Omental fat pad (tissue), 4 donors: ENCODE measurements at places on chromosomes 2 and 18. TPM values are rescaled to one million over a fixed set of nuclear protein-coding genes. Genes with fewer than 3 reads are reported as not detected.

The CFAP65 gene
- total RNA-seq, result not detected

- no peak for DNase-seq
Observed at GRCh38 chr2:173435574-173435973, 80.9 kb downstream of the CDCA7 start.

DNA sequence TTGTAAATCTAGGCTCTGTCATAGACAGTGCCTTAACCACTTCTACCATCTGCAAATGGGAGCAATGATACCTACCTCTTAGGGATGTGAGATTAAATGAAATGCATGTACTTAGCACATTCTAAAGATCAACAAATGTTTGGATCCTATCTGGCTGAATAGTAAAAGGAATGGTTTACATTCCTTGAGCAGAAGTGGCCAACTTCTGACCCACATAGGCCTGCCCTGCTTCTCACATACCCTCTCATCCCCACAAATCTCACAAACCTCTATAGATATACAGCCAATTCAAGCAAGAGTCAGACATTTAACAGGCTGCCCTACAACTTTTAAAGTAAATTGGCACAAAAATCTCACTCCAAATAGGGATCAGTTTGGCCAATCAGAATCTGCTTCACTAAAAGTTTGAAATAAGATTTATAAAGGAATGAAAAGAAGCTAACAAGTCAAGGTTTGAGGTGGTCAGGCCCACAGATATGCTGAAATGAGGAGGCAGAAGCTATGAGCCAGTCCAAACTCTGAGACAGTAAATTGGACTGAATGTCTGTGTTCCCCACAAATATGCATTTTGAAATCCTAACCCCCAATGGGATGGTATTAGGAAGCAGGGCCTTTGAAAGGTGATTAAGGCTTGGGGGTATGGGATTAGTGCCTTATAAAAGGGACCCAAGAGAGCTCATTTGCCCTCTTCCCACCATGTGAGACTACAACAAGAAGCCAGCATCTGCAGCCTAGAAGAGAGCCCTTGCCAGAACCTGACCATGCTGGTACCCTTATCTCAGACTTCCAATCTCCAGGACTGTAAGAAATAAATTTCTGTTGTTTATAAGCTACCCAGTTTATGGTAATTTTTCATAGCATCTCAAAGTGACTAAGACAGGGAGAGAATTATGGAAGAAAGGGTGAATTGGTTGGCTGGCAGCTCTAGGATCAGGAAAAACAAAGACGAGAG, 227.8 kb upstream of the RBMS1 start:
- DNase-seq, result no peak

GRCh38 chr2:178296394-178297090, 102.2 kb downstream of the OSBPL6 start:
- DNase-seq, result no peak

GRCh38 chr18:22223254-22223964, 54.0 kb downstream of the GATA6 start:
- peak; percentile 75 for DNase-seq

The ADAM23 gene
- 0.37 TPM for total RNA-seq

DNA sequence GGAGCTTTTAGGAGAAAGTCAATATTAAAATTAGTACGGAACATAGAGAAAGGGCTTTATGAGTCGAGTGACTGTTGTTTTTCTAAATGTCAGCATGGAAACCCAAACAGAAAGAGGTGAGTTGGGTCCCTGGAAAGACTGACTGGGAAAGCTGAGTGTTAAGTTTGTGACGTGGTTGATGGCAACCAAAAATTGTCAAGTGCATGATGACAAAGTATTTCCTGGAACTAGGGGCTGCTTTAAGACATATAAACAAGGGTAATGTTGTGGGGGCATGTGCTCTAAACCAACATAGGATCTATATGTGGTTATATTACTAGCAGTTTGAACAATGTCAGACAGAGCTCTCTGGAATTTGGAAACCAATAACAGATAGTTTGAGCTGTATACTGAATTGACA, 50.9 kb upstream of the GPD2 start:
- no peak for DNase-seq

DNA sequence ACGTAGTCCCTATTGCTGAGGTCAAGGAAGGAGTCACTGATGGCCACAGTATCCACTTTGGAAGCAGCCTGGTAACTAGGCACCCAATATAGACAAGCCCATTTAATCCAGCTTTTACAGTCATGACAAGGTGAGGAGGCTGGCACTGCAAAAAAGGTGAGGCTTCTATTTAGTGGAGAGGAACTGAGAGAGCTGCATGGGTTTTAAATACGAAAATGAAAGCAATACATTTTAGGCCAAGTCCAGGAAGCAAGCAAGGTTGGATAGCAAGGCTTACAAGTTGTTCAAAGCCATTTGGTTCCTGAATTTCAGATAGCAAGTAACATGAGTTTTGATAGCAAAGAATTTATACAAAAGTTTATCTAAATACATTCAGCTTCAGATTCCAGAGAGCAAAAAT, 80.4 kb downstream of the SGPP2 start:
- DNase-seq, result no peak

DNA sequence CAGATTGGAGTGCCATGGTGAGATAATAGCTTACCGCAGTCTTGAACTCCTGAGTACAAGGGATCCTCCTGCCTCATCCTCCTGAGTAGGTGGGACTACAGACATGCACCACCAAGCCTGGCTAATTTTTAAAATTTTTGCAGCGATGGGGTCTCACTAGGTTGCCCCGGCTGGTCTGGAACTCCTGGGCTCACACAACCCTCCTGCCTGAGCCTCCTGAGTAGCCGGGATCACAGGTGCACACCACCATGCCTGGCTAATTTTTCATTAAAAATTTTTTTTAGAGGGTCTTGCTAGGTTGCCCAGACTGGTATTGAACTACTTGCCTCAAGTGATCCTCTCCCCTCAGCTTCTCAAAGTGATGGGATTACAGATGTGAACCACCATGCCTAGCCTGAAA, 27.8 kb downstream of the RAB31 start:
- no peak for DNase-seq

DNA sequence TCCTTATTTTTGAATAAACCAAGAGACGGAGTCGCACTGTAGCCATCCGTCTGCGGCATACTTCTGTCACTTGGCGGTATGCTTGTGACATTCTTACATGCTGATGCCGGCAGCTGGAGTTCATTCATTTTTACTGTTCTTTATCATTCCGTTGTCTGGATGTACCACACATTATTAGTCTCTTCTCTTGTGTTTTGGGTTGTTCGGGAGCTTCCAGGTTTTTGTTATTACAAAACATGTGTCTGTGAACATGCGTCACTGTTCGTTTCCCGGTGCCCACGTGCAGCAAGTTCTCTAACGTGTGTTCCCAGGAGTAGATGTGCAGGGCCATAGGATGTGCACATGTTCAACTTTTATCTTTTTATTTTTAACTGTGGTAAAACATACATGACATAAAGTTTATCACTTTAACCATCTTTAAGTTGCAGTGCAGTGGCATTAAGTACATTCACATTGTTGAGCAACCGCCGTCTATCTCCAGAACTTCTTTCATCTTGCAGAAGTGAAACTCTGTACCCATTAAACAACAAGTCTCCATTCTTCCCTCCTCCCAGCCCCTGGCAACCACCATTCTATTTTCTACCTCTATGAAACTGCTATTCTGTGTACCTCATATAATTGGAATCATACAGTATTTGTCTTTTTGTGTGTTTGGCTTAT, 40.1 kb downstream of the MTCL1 start:
- no peak for DNase-seq

The TLX2 gene
- not detected for total RNA-seq

The TGIF1 gene
- total RNA-seq, result 123 TPM

- DNase-seq, result no peak
Observed at GRCh38 chr2:24065341-24065740, 10.8 kb downstream of the SF3B6 start.

DNA sequence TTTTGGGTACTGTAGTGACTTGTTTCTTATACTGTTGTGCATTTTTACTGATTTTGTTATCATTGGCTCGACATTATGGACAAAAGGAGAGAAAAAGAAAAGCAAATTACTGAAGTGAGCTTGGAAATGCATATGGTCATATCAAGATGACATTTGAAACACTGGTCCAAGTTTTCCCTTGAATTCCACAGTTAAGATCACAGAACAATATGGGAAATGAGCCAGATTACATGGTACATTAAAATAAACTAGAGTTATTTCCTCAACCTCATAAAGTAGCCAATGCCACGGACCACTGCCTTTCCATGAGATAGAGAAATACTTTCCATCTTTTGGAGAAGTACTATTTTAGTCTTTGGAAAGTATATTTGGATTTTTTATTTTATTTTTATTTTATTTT, 62.0 kb upstream of the SGPP2 start:
- DNase-seq, result no peak

The ANXA4 gene
- total RNA-seq, result 37.8 TPM

- DNase-seq, result no peak
Observed at GRCh38 chr2:205574001-205574400, 108.3 kb upstream of the NRP2 start.

- DNase-seq, result peak; percentile 29
Observed at GRCh38 chr2:175180701-175181103, 808 bp downstream of the ATP5MC3 start.

GRCh38 chr18:4251206-4251605, 203.9 kb downstream of the DLGAP1 start:
- no peak for DNase-seq

GRCh38 chr2:69168144-69168813, 155.3 kb downstream of the ANTXR1 start:
- no peak for DNase-seq

The SAG gene
- total RNA-seq, result 0.09 TPM

GRCh38 chr2:73594251-73594650, 48.0 kb downstream of the NAT8 start:
- no peak for DNase-seq

- no peak for DNase-seq
Observed at GRCh38 chr2:26281226-26281625, 36.5 kb downstream of the HADHB start.

DNA sequence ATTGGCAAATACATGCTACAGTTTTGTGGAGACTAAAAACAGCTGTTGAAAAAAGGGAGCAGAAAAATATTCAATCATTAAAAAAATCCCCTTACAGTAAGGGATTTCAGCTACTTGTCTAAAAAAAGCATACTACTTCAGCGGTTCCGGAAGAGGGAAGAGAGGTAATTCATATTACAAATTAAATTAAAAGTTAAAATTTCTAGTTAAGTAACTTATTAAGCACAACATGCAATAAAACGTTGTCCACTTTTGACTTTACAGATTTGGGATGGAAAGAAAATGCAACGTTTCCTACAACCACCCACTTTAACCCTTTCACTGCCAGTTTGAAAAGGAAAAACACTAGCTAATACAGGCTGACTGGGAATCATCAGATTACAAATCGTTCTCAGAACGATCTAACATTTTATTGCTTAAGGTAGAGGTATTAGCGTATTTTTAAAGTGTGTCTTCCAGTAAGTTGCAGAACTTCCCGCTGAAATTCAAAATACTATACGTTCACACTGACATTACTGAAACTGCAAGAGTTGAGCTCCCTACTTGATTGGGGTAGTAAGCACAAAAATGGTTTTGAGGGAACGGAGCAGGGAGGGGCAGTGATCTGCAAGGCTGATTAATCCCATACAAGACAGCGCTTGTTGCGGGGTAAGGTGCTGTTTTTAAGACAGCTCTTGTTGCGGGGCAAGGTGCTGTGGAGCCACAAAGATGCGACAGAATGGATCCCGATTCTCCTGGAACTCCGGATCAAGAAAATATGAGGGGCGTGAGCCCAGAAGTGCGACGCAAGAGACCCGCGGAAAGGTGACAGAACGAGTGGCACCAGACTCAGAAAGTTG, 743 bp downstream of the HADHA start:
- no peak for DNase-seq

GRCh38 chr18:68177807-68178702, 536.9 kb downstream of the TMX3 start:
- no peak for DNase-seq

GRCh38 chr2:204585930-204586329, 40.7 kb downstream of the PARD3B start:
- DNase-seq, result no peak

DNA sequence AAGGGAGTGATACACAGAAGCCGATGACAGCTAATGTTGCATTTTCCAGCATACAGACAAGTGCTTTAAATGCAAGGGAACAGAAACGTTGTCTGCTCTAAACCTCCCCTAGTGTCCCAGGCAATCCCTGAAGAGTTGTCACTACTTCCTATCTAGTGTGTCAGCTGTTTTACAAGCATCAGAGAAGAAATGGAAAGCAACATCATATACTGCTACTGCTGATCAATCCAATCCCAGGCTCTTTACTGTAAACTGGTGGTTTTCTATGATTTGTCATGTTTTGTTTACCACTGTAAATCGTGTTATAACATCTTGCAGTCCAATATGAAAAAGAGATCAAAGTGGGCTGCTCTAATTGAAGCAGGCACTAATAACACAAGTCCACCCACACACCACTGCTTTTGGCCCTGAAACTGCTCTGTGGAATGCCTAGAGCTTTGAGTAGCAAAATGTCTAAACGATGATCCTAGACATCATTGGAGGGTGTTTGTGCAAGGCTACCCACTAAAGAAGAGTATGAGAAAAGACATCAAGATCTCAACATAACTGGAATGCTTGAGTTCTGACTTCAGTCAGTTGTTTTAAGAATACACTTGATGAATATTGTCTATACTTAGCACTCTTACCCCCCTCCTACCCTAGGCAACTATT, 18.1 kb upstream of the ROCK1 start:
- no peak for DNase-seq

The CHAC2 gene
- 7.2 TPM for total RNA-seq

The LBH gene
- 20.6 TPM for total RNA-seq

The RAX gene
- not detected for total RNA-seq

GRCh38 chr18:47992976-47993375, 62.5 kb upstream of the SMAD2 start:
- no peak for DNase-seq

DNA sequence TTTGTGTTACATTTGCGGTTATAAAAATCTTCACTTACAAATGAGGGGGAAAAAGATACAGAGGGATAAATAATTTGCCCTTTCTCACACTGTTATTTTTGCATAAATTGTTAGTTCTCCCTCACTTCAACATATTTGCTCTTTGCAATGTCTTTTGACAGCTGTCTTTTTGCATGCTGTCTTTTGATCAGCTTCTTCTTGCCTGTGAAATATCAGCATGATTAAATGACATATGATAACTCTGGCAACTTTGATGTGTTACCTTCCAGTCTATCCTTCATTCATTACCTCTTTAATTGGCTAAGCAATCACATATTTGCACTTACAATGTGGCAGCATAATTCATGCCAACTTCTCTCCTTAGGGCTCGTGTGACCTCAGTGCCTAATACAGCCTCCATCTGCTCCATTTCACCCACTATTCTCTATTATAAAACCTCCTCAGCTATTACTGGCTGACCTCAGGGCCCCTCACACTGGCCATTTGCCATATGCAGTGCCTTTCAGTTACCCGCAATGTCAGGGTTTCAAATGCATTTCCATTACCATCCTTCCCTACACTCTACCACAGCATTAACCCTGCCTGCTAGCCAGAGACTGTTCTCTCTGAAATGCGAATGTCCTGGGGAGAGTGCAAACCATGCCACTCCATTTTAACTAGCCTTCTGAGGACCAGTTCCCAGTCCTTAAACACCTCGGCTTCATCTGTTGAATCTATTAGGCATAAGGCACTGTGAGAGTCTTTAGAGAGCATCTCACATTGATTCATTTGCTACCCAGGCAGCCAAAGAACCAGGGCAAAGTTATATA, 1056.6 kb upstream of the CHAC2 start:
- no peak for DNase-seq
